ENCODE measurements at places on chromosomes 3 and 15. TPM values are rescaled to one million over a fixed set of nuclear protein-coding genes. Genes with fewer than 3 reads are reported as not detected.

DNA sequence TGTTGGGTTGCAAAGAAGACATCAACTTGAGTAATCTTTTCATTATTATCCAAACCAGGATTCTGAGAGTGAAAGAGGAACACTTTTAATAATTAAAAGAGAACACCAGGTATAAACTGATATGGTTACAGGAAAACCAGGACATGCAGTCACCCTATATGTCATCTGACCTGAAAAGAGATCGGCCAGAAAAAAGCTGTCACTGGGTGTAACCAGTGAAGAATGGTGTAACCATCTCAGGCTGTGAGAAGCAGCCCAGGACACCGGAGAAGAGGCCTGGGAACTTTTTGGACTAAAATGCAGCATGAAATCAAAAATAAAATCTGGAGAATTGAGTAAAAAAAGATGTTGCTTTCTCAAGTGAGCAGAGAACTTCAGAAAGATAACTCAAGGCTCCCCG is 10.1 kb upstream of the CCDC80 start:
- DNase-seq = no peak

DNA sequence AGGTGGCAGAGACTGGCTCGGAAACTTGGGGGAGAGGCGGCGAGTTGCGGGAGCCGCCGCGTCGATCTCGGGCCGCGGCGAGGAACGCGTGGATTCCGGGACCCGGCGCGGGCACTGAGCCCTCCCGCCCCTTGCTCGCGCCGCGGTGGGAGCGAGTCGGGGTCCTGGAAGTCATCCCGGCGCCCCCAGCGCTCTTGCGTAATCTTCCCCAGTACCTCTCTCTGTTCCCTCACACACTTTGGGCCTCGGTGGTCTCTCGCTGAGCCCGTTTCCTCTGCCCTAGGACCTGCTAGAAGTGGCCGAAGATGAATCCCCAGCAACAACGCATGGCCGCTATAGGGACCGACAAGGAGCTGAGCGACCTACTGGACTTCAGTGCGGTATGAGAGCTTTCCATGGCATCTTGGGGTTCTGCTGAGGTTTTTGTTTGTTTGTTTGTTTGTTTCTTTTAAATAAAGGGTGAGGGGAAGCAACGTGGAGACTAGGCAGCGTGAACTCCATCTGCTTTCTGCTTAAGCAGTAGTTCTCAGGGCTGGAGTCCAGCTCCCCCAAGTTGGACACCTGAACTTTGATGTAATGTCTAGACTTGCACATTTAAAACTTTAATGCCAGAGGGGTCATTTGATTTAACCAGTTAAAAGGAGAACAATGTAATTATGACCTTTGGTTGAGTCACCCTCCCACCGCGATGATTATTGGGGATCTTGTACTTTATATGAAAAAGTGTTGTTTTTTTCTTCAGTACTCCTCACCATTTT is 1.3 kb downstream of the TCF12 start:
- peak; percentile 80 for DNase-seq

- no peak for DNase-seq
Observed at GRCh38 chr3:126718561-126719445, 14.8 kb downstream of the CHCHD6 start.

GRCh38 chr15:59223736-59224135 is 17.1 kb downstream of the LDHAL6B start:
- no peak for DNase-seq

- no peak for DNase-seq
Observed at GRCh38 chr3:67916353-67916752, 261.9 kb upstream of the SUCLG2 start.

CHRD gene
- 0.29 TPM for total RNA-seq
